SHP77 (cell line): ENCODE measurements at places on chromosomes 13 and 19.

- DNase-seq = peak; percentile 52
These were observed 18.1 kb upstream of the EID2 start for GRCh38 chr19:39557811-39558623.

DNA sequence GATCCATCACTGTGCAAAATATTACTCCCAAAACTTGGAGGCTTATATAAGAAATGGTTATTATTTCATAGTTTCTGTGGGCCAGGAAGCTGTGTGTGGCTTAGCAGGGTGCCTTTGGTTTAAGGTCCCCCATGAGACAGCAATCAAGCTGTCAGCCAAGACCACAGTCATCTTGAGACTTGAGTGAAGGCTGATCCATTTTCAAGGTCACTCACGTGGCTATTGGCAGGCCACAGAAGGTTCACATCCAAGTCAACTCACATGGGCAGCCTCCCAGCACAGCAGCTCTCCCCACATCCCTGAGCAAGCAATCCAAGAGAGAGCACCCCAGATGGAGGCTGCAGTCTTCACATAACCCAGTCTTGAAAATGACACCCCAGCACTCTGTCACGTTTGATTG, 537.4 kb downstream of the MYO16 start:
- no peak for DNase-seq

GRCh38 chr19:39126312-39127187, 964 bp downstream of the PAK4 start:
- no peak for DNase-seq

DNA sequence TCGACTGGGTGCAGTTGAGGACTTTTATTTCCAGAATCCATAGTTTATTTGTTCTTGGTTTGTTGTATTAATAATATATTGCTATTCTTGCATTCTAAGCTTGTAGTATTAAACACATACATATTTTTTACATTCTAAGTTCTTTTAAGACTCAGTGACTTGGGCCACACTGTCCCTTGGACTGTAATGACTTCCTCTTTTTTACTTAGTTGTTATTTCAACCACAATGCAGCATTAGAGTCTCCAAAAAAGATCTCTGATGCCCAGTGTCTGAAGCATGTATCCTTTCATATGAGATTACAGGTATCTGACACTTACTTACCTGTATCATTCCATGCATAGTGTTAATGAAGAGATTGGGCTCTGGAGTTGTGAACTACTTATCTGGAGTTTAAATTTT, 864.9 kb upstream of the PCDH20 start:
- DNase-seq = no peak

GRCh38 chr13:92303428-92303827, 905.0 kb downstream of the GPC5 start:
- DNase-seq = no peak

GRCh38 chr13:44045180-44045562, 165.5 kb downstream of the LACC1 start:
- no peak for DNase-seq

DNA sequence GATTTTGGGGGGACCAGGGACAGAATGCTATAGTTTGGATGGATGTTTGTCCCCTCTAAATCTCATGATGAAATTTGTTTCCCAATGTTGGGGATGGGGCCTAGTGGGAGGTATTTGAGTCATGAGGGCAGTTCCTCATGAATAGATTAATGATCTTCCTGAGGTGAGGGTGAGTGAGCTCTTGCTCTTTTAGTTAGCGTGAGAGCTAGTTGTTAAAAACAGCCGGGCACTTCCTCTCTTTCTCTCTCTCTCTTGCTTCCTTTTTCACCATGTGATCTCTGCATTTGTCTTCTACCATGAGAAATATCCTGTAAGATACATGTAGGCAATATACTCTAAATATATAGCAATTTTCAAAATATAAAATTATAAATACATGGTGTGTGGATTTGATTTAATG, 290.8 kb upstream of the PCDH9 start:
- DNase-seq = no peak

DNA sequence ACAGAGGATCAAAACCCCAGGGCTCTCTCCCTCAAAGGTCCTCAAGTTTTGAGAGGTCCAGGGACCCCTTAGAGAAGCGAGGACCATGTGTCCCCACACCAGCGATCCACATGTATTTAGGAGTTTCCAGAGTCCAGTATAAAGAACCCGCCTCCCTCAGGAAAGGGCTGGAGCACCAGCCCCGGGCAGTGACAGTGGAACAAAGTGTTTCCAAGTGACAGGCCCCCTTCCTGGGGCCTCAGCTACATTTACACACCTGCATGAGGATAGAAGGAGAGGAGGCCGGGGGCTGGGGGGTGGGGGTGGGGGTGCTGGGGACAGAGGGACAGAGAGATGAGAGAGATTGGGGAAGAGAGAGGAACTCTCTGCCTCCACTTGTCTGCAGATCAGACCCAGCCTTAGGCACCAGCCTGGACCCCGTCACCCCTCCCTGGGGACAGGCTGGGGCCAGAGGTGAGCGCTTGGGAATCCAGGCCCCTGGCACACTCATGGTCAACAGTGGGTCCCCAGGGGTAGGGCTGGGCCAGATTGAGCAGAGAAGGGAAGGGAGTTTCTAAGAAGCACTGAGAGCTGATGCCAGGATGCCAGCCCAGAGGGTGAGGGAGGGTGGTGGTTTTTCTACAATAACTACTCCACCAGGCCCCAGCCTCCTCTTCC, 802 bp downstream of the BCAM start:
- no peak for DNase-seq

DNA sequence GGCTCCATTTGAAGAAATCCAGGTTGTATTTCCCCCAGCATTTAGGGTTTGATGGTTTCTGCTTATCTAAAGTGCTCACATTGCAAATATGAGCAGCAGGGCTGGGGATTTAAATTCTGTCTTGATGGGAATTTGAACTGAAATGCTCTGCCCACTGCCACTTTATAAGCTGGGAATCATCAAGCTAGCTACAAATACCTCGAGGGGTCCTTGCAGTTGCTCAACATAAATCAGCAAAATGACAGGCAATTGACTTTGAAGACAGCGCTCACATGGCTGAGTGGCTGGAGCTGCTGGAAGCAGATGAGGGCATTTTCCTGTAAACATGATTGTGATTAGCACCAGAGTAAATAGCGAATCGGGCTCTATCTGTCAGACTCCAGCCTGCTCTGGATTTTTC, 39.4 kb upstream of the MEDAG start:
- no peak for DNase-seq

GRCh38 chr19:3618144-3618810, 8.3 kb downstream of the CACTIN start:
- DNase-seq = no peak

DNA sequence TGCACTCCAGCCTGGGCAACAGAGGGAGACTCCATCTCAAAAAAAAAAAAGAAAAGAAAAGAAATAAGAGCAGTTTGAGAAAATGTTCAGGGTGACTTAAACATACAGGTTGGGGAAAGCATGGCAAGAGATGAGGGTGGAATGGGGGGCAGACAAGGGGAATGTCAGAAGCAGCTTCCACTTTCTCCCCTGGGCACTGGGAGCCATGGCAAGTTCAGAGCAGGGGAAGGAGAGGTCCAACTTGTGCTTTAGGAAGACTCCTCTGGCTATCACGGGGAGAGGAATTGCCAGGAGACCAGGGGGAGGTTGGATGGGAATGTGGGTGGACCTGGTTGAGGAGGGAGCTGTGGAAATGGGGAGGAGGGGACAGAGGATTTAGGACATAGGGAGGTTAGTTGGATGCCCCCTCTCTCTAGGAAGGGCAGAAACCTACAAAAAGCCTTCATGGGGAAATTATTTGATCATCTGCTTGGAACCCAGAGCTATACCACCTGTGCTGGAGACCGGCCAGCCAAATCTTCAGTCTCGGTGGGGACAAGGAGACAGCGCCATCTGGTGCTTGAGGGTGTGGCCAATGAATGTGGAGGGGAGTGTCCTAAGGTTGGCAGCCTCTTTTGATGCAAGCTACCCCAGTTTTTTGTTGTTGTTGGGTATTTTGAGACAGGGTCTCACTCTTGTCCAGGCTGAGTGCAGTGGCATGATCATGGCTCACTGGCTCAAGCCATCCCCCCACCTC, 7.3 kb upstream of the STRN4 start:
- DNase-seq = peak; percentile 45

DNA sequence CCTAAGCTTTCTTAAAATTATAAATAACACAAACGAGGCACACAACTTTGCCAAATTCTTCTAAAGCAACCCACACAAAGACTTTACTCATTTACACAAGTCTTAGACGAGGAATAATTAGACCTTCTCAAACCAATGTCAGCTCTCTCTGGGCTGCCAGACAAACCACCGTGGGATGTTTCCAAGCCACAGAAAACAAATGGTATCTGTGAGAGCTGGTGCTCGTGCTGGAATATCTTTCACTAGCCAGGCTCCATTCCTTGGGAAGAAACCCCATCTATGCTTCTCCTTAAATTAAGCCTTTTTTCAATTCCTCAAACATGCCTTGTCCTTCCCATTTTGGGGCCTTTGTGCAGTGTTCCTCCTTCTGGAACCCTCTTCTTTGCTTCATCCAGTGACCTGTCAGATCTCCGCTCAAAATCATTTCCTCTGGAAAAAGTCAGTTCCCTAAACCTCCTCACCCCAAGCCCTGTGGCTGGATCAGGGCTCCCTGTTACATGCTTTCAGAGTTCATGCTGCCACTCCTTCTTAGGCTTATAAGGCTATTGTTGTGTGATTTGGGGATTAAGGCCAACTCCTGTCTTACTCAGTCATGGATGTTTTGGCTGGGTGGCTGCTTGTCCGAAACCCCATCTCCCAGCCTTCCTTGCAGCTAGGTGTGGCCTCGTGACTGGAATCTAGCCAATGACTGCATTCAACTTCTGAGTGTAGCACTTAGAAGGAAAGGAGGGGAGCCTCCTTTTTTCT, 64.2 kb upstream of the GTF2F2 start:
- no peak for DNase-seq

DNA sequence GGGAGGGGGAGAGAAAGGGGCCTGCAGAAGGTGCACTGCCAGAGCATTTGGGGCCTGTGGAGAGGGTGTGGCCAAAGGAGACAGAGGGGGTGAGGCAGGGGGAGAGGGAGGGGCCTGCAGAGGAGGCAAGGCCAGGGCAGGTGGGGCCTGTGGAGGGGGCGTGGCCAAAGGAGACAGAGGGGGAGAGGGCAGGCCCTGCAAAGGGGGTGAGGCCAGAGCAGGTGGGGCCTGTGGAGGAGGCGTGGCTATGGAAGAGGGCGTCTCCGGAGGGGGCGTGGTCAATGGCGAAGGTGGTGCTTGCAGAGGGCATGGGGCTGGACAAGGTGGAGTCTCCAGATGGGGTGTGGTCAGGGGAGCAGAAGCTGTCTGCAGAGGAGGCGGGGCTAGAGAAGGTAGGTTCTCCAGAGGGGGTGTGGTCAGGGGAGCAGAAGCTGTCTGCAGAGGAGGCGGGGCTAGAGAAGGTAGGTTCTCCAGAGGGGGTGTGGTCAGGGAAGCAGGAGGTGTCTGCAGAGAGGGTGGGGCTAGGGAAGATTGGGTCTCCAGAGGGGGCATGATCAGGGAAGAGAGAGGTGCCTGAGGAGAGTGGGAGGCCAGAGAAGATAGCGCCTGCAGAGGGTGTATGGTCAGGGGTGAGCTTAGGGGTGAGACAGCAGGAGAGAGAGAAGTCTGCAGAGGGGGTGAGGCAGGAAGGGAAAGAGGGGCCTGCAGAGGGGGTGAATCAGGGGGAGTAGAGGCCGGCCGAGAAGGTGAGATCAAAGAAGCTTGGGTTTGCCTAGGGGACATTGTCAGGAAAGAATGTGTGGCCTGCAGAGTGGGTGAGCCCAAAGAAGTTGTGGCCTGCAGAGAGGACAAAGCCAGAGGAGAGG, 3.4 kb downstream of the PRR36 start:
- peak; percentile 38 for DNase-seq

DNA sequence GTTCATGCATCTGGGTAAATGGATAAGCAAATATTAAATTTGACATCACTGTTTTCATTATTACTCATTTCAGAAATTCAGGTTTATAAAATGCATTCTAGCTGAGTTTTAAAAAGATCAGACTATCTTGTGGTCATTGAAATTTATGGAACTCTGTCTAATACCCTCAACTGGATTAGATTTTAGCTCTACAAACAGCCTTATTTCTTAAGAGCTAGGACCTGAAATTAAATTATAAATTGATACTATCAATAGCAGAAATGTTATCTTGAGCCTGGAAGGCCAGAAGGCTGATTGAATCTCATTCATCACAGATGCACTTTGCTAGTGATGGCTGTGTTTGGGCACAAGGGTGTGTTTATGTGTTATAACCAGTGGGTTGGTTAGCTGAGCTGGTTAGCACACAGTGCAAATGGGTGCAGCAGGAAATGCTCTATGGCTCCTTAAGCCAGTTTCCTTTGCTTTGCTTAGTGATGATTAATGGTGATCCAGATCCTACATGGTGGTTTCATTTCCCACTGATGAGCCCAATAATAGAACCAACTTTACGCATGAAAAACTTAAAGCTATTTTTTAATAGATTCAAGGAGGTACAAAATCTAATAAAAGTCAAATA, 310.8 kb upstream of the KLF12 start:
- no peak for DNase-seq

DNA sequence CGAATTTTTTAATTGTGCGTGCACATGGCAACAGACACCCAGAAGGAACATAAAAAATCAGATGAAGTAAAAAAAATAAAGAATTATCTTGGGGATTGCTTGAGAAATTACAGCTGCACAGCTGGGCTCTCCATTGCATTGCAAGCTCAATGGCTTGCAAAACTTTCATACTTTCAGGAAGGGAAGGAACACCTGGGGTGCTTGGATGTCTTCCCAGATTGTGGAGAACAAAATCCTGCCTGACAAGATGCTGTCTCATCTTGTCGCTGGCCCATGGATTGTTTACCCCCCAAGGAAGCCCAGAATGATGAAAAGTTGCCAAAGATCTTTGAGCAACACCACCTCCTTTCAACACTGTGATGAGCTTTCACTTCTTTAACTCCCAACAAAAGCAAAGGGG, 11.0 kb upstream of the CASP14 start:
- DNase-seq = no peak

GRCh38 chr13:28490061-28490460, 4.9 kb downstream of the FLT1 start:
- DNase-seq = no peak

GRCh38 chr13:46332772-46333171, 54.3 kb downstream of the RUBCNL start:
- no peak for DNase-seq

DNA sequence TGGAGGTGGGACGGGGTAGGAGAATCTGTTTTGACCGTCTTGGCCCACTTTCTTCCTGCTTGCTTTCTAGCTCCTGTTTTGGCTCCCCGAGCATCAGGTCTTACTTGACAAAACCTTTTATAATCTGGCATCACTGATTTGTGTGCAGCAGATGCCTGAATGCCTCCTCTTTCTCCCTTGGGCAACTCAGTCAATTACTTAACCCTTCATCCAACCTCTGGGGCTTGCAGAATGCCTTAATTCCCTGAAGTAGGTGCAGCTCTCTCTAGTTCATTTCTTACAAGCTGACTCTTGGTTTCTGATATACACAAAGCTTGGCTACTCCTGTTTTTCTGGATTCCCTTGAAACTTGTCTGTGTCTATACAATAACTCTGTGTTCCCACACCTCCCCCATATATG, 5.7 kb upstream of the NUP58 start:
- no peak for DNase-seq

DNA sequence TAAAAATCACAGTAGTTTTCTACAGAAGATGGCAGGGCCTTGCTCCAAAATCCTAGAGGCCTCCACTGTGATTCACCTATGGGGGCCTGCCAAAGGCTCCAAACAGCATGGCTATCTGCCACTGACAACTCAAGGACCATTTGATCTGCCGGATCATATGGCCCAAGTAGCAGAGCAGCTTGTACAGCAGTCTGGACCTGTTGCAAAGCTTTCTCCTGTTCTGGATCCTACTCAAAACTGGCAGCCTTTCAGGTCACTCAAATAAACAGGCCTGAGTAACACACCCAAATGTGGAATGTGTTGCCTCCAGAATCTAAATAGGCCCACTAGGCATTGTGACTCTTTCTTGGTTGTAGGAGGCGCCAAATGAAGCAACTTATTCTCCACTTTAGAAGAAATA, 1049.3 kb downstream of the PCDH9 start:
- no peak for DNase-seq
